ENCODE measurements at places on chromosomes 12 and 14. TPM values are rescaled to one million over a fixed set of nuclear protein-coding genes. Genes with fewer than 3 reads are reported as not detected.

Gene TGM1
- polyA plus RNA-seq: 890 TPM

Gene CD4
- 2.3 TPM for polyA plus RNA-seq

Gene CCDC177
- polyA plus RNA-seq: 0.04 TPM

Gene ZDHHC22
- not detected for polyA plus RNA-seq

Gene LRIG3
- polyA plus RNA-seq: 13.7 TPM

Gene DPPA3
- not detected for polyA plus RNA-seq

Gene RPGRIP1
- 0.14 TPM for polyA plus RNA-seq

Gene PAPLN
- 7.5 TPM for polyA plus RNA-seq

Gene CLEC4A
- 1.3 TPM for polyA plus RNA-seq

Gene KRT2
- polyA plus RNA-seq: 0.12 TPM

Gene GMPR2
- 35.0 TPM for polyA plus RNA-seq

Gene SP7
- polyA plus RNA-seq: not detected

Gene SYT10
- not detected for polyA plus RNA-seq

Gene TMEM260
- polyA plus RNA-seq: 7.3 TPM

Gene FOXN4
- not detected for polyA plus RNA-seq

Gene CCDC197
- not detected for polyA plus RNA-seq

Gene PTPRB
- 1.6 TPM for polyA plus RNA-seq

Gene JPH4
- polyA plus RNA-seq: 0.15 TPM

Gene CLEC4C
- not detected for polyA plus RNA-seq

Gene MORN3
- 0.12 TPM for polyA plus RNA-seq
